NCI-H1694 (cell line): ENCODE measurements at places on chromosomes 16 and 17.

DNA sequence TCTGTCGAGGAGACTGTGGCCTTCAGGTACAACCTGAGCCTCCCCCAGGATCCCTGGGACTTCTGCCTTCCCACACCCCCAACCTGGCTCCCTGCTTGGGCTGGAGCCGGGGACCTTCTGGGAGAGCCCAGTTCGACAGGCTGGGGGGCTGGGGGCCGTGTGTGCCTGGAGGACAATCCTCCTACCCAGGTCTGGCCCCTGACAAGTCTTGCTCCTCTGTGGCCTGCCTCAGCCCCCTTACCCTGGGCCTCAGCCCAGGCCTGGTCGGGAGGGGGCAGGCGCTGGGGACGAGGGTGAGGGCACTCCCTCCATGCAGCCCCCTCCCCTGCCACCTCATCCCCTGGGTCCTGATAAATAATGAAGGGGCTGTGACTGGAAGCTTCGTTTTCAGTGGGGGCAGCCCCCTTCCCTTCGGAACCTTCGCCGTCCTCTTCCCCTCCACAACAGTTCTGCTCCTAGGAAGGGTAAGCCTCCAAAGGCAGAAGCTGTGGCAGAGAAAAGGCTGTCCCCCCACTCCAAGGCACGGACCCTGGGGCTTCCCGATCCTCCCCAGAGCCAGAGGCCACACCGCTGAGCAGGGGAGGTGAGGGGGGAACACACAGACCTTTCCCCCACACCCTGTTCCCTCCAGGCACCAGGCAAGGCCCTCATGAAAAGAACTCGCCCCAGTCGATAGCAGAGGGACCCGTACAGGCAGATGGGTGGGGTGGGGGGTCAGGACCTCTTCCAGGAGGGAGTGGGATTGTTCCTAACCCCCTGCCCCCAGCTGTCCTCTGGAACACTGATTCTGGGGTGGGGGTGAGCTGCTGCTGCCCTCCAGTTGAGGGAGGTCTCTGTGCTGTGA lies 5.0 kb upstream of the BAHCC1 start:
- no peak for DNase-seq

DNA sequence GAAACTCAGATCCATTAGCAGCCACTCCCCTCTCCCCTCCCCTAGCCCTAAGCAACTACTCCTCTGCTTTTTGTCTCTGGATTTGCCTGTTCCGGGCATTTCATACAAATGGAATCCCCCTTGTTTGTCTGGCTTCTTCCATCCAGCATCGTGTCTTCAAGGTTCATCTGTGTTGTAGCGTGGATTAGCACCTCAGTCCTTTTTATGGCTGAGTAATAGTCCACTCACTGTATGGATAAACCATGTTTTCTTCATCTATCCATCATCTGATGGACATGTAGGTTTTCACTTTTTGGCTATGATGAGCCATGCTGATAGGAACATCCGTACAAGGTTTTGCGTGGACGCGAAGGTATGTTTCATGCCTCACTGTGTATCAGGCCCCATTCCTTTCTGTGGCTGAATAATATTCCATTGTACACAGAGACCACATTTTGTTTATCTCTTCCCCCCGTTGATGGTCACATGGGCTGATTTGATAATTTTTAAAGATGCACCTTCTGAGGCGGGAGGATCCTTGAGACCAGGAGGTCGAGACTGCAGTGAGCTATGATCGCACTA lies 8.9 kb upstream of the GSE1 start:
- no peak for DNase-seq

- DNase-seq: no peak
Measured at GRCh38 chr17:61294777-61295176, 104.9 kb upstream of the TBX2 start.

DNA sequence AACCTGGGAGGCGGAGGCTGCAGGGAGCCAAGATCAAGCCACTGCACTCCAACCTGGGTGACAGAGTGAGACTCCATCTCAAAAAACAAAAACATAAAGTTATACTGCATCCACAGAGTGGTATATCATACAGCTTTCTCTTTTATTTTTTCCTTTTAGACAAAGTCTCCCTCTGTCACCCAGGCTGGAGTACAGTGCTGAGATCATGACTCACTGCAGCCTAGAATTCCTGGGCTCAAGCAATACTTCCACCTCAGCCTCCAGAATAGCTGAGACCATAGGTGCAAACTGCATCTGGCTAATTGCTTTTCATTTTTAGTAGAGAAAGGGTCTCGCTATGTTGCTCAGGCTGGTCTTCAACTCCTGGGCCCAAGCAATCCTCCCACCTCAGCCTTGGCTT lies 10.0 kb upstream of the COPRS start:
- no peak for DNase-seq

DNA sequence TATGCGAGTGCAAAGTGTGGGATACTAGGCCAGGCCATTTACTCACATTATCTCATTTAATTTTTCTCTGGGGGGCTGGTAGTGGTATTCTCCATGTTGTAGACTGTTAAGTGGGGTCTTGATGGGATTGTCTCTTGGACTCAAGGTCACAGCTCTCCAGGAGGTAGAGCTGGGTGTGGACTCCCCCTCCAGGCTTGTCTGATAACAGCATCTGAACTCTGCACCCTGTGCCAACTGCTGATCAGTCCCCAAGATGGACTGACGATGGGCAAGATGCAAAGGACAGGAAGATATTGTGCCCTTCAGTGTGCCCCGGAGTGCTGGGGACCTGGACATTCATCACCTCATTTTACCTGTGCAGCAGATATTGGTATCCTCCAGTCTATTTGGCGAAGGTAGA lies 147.8 kb downstream of the MSI2 start:
- no peak for DNase-seq

- DNase-seq: peak; percentile 75
Measured at GRCh38 chr17:44970136-44970741, 2.1 kb upstream of the C1QL1 start.

DNA sequence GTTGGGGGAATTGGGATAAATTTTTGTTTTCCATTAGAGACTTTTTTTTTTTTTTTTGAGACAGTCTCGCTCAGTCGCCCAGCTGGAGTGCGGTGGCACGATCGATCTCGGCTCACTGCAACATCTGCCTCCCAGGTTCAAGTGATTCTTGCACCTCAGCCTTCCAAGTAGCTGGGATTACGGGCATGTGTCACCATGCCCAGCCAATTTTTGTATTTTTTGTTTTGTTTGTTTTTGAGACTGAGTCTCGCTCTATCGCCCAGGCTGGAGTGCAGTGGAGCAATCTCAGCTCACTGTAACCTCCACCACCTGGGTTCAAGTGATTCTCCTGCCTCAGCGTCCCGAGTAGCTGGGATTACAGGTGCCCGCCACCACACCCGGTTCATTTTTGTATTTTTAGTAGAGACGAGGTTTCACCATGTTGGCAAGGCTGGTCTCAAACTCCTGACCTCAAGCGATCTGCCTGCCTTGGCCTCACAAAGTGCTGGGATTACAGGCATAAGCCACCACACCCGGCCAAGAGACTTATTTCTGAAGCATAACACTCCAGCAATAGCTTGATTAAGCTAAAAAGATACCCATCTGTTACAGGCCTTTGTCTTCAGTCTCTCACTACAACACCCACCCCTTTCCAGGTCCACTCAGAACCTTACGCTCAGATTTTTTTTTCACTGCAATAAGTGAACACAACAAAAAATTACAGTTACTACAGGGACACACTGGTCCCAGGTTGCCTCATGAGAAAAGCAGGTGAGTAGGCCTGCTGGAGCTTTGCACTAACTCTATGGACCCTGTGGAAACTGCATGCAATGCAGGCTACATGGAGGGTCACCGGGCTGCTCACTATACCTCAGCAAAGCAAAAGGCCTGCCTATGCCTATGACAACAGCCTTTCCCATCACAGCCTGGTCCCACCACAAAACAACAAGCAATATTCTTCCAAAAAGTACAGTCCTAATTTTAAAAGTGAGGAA lies 34.6 kb downstream of the KANSL1 start:
- DNase-seq: peak; percentile 11

GRCh38 chr17:8741366-8741765 lies 3.3 kb downstream of the CCDC42 start:
- DNase-seq: no peak

DNA sequence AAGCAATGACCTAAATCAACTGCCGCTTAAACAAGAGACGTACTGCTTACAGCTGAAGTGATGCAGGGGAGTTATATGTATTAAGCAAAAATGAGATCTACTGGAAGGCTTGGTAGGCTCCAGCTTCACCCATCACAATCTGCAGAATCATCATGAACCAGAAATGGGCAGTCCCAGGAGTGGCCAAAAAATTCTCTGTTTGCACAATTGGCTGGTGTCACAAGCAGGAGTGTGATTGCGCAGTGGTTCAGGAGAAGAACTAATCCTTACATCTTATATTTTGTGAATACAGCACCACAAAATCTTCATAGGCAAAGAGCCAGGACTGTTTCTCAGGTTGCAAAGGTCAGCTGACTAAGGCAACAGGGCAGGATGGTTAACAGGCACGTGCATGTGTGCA lies 75.9 kb downstream of the CES1 start:
- DNase-seq: no peak

- no peak for DNase-seq
Measured at GRCh38 chr17:6574687-6575595, 18.6 kb upstream of the PITPNM3 start.

GRCh38 chr17:78653382-78653781 lies 76.2 kb upstream of the DNAH17 start:
- no peak for DNase-seq

- DNase-seq: no peak
Measured at GRCh38 chr17:57994436-57994835, 6.4 kb upstream of the VEZF1 start.

DNA sequence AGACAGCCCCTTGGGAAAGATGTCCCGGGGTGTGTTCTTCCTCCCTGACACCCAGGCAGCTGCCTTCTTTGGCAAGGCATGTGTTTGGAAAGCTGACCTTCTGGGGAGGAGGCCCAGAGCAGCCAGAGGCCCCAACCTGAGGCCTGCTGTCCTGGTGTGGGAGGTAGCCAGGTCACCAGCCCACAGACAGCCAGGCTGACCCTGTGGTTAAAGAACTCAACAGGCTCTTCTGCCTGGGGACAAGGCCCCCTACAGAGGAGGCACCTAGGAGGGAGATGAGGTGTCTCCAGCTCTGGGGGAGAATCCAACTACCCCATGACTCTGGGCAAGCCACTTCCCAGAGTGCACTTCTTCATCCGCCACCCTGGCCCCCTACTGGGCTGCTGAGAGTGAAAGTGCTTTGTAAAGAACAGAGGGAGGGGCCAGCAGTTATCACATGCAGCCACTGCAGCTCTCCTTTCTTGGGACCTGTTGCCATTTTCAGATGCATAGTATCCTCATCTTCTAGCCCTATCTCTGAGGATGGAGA lies 13.1 kb upstream of the SREBF1 start:
- peak; percentile 17 for DNase-seq

GRCh38 chr16:89253548-89254287 lies 36.2 kb downstream of the ZNF778 start:
- no peak for DNase-seq

- DNase-seq: no peak
Measured at GRCh38 chr17:82064433-82065192, 991 bp downstream of the DUS1L start.

GRCh38 chr17:73478768-73479424 lies 165.3 kb downstream of the SDK2 start:
- DNase-seq: no peak

DNA sequence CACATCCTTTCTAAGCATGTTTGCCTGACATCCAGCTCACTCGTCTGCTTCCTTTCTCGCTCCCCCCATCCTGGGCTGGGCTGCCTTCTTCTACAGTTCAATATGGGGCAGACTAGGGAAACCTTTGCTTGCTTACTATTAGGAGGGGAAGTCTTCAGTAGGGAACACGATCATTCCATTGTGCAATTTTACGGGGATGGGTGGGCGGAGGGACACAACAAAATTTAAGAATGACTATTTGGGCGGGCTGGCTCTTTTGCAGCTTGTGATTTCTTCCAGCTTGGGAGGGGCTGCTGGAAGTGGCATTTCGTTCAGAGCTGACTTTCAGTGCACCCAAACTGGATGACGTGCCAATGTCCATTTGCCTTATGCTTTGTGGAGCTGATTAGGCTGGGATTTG lies 25.4 kb downstream of the PCTP start:
- DNase-seq: no peak

- DNase-seq: peak; percentile 16
Measured at GRCh38 chr17:39671651-39672521, 3.6 kb downstream of the PNMT start.

DNA sequence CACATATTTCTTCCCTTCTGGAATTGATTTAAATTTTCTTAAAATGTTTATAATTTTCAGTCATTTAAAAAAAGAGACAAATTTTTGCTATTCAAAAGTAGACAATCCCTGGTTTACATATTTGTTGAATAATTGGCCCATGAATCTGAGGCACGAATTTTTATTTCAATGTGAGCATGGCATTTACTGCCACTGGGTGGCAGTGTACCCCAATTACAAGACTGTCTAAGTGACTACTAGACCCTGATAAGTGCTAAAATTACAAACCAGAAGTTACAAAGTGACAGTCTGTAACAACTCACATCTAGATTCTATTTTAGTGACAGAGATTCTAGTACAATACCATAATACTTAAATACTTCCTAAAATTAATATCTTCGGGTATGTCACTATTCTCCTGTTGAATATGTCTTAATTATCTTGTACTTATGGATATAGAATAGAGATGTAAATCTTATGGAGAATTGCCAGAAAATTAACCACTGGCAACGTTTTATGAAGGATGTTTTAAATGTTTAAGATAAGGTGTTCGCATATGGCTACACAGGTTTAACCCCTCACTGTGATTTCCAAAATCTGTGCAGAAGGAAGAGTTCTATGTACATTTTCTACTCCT lies 235.8 kb downstream of the MAP2K4 start:
- peak; percentile 67 for DNase-seq

DNA sequence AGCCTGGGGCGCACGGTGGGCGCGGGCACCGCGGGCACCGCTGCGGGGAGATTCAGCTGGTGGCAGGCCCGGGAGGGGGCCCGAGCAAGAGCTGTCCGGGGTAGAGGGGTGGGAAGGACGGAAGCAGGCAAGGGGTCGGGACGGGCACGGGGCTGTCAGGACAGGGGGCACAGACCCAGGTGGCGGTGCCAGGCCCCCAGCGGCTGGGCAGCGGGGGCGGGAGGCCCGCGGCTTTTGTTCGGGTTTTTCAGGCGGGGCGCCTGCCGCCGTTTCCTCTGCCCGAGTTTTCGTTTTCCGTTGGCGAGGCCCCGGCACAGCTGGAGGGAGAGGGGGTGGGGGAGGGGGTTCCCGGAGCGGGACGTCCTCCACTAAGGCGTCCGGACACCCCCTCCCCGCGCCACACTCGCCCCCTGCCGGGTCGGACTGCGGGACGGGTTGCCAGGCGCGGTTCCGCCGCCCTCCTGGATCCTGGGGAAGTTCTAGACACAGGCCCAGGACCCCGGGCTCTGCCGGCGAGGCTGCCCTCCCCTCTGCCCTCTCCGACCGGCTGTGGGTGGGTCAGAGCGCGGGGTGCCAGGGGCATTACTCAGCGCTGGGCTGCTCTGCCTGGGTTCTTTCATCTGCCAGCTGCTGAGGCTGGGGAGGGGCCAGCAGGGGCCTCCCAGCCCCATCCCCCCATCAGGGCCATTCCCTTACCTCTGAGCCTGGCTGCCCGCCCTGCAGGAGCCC lies 543 bp downstream of the ARHGAP23 start:
- no peak for DNase-seq

DNA sequence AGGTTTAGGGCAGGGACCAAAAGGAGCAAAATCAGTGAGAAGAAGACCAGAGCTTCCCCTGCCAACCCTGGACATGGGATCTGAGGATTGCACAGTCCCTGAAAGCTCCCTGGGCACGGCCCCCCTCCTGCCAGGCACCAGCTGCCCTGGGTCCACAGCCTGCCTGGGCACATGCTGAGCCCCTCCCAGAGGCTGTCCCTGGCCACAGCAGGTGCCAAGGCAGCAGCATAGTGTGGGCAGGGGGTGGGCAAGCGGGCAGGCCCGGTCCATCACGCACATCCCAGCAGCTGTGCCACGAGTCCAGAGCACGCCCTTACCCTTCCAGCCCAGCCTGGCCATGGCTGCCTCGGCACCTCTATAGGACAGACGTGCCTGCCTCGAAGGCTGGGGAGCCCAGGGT lies 12.7 kb downstream of the SCN4A start:
- no peak for DNase-seq
